ENCODE measurements at places on chromosomes 13 and 19.

DNA sequence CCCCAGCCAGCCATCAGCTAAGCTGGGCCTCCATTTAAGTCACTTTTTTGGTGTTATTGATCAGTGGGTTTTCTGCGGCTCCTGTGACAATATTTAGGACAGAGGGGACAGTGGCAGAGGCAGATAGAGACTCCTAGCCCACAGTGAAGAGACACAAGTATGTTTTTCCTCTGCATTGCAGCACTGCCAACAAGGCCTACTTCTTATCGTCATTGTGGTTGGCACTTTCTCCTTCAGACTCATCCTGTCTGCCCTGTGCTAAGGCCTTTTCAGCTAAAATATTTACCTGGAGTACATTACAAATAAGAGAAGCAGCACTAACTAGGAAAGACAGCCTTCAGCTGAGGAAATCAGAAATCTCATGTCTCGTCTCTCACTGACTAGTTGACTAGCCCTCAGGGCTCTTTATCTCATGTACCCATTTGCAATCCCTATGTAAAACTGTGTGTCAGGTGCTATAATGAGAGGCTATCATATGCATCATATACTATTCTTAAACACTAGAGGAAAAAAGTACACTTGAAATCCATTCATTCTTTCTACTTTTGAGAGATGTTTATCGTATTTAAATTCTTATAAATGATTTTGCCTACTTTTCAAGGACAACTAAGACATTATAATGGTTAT lies 62.2 kb downstream of the ZAR1L start:
- no peak for DNase-seq

DNA sequence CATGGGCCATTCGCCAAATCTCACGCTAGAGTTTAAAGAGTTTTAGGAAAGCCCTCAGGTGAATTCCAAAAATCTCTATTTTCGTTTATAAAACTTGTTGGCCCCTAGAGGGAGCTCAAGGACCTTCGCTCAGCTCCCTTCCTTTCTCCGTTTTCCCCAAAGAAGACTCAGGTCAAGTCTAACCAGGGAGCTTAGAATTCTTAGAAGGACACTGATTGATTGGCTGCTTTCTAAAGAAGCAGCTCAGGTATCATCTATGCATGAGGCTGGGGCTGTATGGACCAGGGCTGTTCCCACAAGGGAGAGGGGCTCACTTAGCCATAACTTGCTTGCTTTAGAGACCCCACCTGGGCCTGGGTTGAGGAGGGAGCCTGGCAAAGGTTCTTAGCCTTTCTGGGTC lies 20.5 kb downstream of the DZIP1 start:
- DNase-seq, result no peak

DNA sequence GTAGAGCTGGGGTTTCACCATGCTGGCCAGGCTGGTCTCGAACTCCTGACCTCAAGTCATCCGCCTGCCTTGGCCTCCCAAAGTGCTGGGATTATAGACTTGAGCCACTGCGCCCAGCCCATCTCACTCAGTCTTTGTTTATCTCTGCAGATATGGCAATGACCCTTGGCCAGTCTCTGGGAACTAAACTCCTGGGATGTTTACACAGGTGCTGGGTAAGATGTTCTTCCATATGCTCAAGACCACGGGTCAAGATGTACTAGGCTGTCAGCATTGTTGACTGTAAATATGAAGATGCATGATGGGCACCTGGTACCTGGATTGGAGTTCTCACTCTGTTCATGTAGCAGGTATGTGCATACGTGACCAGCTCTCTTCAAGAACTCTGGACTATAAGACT lies 35.8 kb downstream of the ZNF473 start:
- DNase-seq, result no peak

GRCh38 chr13:98665638-98665995 lies 86.9 kb downstream of the SLC15A1 start:
- no peak for DNase-seq

DNA sequence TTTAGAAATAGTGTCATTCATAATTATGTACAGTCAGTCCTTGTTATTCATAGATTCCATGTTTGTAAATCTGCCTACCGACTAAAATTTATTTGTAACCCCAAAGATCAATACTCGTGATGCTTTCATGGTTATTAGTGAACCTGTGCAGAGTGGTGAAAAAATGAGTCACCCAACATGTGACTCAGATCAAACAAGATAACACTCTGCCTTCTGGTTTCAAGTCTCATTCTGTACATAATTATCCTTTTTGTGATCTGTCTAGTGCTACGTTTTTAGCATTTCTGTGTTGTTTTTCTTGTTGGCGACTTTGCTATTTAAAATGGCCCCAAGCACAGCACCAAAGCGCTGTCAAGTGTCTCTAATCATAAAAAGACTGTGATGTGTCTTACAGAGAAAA lies 274.7 kb downstream of the SUCLA2 start:
- DNase-seq, result no peak

GRCh38 chr13:41919741-41920487 lies 41.0 kb downstream of the VWA8 start:
- no peak for DNase-seq

GRCh38 chr13:88395804-88396203 lies 724.6 kb downstream of the SLITRK5 start:
- no peak for DNase-seq

DNA sequence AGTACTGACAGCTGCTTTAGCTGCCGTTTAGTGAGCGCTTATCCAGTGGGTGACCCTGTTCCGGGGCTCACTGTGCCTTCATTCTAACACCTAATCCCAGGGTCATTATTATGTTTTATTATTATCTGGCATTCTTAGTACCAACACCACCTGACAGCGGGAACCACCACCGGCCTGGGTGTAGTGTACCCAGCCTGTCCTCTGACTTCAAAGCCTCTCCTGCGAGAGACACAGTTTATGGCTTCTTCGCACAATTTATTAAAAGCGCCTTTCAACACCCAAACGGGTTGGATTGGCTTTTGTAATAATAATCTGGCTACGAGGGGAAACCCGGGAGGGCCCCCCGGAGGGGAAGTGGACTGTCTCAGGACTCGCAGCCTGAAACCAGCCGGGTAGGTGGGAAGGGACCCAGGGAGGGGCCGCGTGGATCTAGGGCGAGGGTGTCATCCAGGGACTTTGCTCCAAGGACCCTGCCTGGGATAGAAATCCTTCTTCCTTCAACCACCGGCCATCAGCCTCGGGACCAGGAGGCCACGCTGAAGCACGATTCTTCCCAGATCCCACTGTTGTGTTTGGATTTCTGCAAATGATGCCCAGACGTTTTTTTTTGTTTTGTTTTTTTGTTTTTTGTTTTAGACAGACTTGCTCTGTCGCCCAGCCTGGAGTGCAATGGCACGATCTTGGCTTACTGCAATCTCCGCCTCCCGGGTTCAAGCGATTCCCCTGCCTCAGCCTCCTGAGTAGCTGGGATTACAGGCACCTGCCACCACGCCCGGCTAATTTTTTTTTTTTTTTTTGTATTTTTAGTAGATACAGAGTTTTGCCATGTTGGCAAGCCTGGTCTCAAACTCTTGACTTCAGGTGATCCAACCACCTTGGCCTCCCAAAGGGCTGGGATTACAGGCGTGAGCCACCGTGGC lies 1.6 kb upstream of the ZBTB7A start:
- no peak for DNase-seq

DNA sequence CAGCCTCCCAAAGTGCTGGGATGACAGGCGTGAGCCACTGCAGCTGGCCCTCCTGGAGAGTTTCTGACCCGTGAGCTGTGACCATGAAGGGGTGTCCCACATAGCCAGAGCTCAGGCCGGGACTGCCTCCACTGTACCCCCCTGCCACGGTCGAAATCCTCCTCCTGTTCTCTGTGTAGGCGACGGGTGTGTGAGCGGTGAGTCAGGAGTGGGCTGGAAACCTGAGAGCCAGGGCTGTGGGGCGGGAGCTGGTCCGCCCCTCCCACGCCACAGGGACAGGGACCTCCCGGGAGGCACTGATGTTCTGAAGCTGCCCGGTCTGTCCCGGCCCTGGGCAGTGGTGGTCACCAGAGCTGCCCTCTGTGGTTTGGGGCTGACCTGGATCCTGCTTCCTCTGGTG lies 3.9 kb downstream of the WDR18 start:
- DNase-seq, result no peak

GRCh38 chr19:1264801-1265614 lies 4.1 kb upstream of the CIRBP start:
- no peak for DNase-seq

GRCh38 chr19:55075371-55075998 lies at the start of gene EPS8L1:
EPS8L1 (plus strand) TSS chr19:55075869; CDS start chr19:55076445, 576 bp downstream.
- DNase-seq, result no peak

GRCh38 chr19:43726736-43727592 lies 11.1 kb downstream of the IRGC start:
- DNase-seq, result no peak

DNA sequence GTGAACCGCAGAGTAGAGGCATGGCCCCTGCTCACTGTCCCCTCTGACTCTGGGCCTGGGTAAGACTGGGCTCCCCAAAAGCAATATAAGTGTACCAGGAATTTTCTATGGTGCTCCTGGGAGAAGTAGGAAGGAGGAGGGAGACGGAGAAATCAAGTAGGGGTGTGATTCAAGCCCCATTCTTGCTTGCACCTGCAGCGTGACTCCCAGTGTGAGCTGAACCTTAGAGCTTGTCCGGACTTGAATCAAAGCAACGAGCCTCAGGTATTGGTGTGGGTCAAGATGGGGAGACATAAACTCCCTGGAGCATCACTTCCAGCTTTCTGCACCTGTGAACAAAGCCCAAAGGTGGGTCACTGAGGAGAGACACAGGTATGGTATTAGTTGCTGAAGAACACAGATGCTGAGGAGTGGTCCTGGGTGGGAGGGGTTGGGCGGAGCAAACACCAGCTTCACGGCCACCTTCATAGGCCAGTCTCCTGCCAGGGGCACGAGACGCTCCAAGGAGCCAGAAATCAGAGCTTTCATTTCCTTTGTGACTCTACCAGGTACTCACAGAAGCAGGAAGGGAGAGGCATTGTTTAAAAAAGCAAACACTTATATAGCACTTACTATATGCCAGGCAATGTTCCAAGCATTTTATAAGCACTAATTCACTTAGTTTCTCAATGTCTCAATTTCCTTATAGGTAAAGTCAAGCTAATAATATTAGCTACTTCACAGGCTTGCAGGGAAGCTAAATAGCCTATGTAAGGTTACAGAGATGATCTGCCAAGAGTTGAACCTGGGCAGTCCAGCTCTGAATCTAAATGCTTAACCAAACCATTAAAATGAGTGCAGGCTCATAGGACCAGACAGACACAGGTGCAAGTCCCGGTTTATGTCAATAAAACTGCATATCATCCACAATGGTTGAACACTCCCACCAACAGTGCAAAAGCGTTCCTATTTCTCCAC lies 775.3 kb downstream of the UQCRFS1 start:
- DNase-seq, result no peak

DNA sequence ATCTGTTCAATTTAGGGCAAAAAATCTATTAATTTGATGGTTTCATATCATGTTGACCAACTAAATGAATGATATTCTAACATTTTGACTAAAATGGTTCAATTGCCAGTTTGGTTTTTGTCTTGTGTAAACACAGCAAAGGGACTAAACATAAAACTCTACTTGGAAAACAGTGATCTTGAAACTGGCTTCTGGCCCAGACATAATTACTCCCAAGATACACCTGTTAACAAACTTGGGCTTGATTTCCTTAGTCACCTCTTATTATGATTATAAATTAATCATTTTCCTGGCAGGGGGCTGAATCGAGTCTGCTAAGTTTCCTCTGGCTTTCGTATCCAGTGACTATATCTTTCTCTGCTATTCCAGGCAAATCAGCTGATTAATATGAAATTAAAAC lies 78.0 kb upstream of the OXGR1 start:
- no peak for DNase-seq

DNA sequence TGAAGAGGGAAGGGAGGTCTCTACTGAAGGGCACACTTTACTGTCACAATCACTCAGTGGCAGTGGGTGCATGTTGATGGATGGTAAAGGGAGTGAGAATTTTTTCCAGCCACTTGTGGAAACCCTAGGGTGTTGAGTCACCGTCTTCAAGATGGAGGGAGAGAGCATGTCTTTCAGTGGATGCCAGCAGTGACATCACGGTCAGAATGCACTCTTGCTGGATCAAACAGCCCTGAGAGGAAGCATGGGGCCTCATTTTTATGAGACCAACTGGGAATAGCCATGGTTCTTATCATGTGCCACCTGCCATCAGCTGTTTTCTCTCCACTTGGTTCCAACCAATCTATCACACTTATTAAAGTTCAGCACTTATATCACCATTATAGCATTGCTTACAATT lies 182.5 kb downstream of the KCNRG start:
- no peak for DNase-seq

DNA sequence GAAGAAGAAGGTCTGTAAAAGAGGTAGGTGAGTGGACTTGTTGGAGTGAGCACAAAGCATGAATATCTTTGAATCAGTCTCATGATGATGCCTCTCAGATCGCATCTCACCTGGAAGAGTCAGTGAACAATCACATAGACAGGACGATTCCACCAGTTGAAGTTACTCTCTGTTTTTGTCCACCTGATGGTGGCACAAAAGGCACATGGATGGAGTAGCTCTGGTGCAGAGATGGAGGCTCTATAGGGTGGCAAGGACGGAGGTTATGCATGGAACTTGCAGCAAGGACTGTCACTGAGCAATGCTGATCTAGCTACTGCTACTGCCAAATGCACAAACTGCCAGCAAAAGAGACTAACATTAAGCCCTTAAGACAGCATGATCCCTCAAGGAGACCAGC lies 10.3 kb upstream of the MYCBP2 start:
- no peak for DNase-seq

GRCh38 chr13:34779171-34779570 lies 162.9 kb upstream of the NBEA start:
- DNase-seq, result no peak

DNA sequence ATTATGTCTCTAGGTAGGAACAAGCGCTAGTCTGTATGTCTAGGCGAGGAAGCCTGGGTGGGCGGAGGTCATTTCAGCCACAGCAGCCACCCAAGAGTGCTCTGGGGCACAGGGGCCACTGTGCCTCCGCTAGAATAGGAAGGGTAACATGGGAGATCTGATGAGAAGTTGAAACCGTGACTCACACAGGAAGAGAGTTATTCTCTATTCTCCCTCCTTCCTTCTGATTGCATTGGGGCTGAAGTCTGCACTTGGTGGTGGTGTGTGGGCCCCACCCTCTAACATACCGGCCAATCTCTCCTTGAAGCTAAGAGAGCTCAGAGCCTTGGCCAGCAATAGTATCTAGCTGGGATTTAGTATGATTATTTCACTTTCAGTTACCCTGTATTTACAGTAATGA lies 20.3 kb upstream of the GGACT start:
- DNase-seq, result no peak

- DNase-seq, result no peak
Observed at GRCh38 chr19:38743394-38744297, 628 bp downstream of the CAPN12 start.

DNA sequence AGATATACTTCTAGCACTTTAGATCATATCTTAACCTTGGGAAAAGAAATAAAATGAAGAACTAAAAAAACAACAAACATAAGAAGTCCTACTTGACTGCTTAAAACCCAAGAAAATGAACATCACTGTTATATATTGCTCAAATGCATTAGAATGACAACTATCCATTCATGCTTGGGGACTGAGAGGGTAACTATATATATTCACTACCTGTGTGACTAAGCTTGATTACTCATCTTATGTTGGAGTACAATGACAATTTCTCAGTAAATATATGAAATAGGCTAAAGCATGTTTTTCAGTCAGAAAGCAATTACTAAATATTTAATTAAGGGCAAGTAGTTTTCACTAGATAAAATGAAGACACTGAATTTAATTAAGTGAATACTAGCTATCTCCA lies 40.1 kb downstream of the ZC3H13 start:
- DNase-seq, result no peak

Measured in activated CD4-positive, alpha-beta T cell treated with anti-CD3 and anti-CD28 coated beads for 1 hour (primary cell).